ENCODE measurements at places on chromosomes 7 and 10. TPM values are rescaled to one million over a fixed set of nuclear protein-coding genes. Genes with fewer than 3 reads are reported as not detected.

ADK gene
- 44.2 TPM for polyA plus RNA-seq

HOXA7 gene
- 5.3 TPM for polyA plus RNA-seq

PGAM1 gene
- polyA plus RNA-seq: 498 TPM

SUGCT gene
- polyA plus RNA-seq: 8.4 TPM

SLC25A13 gene
- polyA plus RNA-seq: 12.0 TPM

All from fibroblast of lung (primary cell).